ENCODE measurements at places on chromosomes 5 and 9.

- no peak overlapping the region for H3K4me3 ChIP-seq
- no peak overlapping the region for H3K27ac ChIP-seq
- peaks cover 3% of the 10 kb centered on the region for H3K27me3 ChIP-seq
Observed at GRCh38 chr9:116812231-116813030, 125.3 kb downstream of the TRIM32 start.

DNA sequence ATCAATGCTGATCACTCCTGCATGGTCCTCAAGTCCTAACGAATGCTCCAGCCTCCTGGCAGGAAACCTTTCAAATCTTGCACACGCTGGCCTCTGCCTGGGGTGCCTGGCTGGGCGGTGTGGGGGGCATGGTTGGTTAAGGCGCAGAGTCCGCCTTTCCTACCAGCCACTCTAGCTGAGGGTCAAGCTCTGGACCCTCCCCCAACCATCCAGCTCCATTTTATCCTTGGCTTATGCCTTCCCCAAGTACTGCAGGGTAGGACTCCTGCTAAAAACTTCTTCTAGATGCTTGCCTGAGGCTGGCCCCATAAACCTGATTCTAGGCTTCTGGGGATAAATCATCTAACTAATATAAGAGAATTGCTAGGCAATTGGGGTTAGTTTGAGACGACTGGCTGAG lies 808 bp upstream of the MVB12B start:
- peak overlapping the region; percentile 73 for H3K4me3 ChIP-seq
- no peak for ATAC-seq
- H3K27ac ChIP-seq = peak overlapping the region; percentile 72
- H3K36me3 ChIP-seq = no peaks in the 10 kb centered on the region

DNA sequence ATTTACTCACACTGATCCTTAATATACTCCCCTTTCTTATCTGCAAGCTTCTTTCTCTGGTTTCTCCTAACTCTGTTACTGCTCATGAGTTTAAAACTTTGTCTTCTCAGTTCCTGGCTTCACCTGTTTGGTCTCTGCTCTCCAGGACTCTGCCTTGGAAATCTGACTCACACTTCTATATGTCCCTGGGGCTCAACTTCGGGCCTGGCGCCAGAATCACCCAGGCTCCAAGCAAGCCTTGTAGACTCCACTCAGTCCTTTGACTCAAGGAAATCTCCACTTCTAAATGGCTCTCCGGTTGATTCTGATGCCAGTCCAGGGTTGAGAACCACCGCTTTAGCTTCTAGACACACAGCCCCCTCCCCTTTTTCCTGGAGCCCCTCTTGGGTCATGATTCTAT lies 57.8 kb downstream of the TMC1 start:
- no peaks in the 10 kb centered on the region for H3K27me3 ChIP-seq
- peak overlapping the region; percentile 5 for H3K27ac ChIP-seq
- no peak overlapping the region for H3K4me3 ChIP-seq
- ATAC-seq = no peak

- H3K27ac ChIP-seq = no peak overlapping the region
- no peak overlapping the region for H3K4me3 ChIP-seq
- peaks cover 6% of the 10 kb centered on the region for H3K4me1 ChIP-seq
- no peak for ATAC-seq
- H3K36me3 ChIP-seq = no peaks in the 10 kb centered on the region
Observed at GRCh38 chr5:133865113-133865512, 103.3 kb downstream of the C5orf15 start.

- no peak overlapping the region for H3K4me3 ChIP-seq
- no peaks in the 10 kb centered on the region for H3K4me1 ChIP-seq
- peaks cover 11% of the 10 kb centered on the region for H3K27me3 ChIP-seq
- no peaks in the 10 kb centered on the region for H3K36me3 ChIP-seq
Observed at GRCh38 chr5:170538696-170539586, 35.1 kb downstream of the KCNIP1 start.

- H3K4me3 ChIP-seq = no peak overlapping the region
- no peak overlapping the region for H3K27ac ChIP-seq
- H3K36me3 ChIP-seq = no peaks in the 10 kb centered on the region
- no peaks in the 10 kb centered on the region for H3K27me3 ChIP-seq
- ATAC-seq = no peak
Observed at GRCh38 chr5:45725537-45725936, 29.4 kb upstream of the HCN1 start.

DNA sequence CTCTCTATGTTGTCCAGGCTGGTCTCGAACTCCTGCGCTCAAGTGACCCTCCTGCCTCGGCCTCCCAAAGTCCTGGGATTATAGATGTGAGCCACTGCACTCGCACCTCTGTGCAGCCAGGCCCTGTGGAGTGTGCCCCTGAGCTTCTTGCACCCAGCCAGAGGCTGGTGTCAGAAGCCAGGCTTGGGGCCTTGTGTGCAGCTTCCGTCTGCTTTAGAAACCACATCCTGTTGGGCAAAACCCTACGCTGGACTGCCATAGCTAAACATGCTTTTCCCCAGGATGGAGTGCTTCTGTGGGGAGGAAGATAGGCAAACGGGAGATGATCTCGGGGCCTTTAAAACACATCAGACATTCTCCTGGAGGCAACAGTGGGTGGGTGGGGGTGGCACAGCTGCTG lies 40.1 kb downstream of the PRRT1B start:
- H3K27me3 ChIP-seq = no peaks in the 10 kb centered on the region
- peaks cover 89% of the 10 kb centered on the region for H3K36me3 ChIP-seq
- H3K4me3 ChIP-seq = peak overlapping the region; percentile 37
- ATAC-seq = peak; percentile 76
- H3K4me1 ChIP-seq = peaks cover 20% of the 10 kb centered on the region

GRCh38 chr9:95078511-95078910 lies 239.0 kb downstream of the FANCC start:
- no peak overlapping the region for H3K27ac ChIP-seq
- no peak for ATAC-seq
- no peaks in the 10 kb centered on the region for H3K36me3 ChIP-seq
- H3K4me3 ChIP-seq = no peak overlapping the region

- ATAC-seq = peak; percentile 93
- H3K27me3 ChIP-seq = peaks cover 50% of the 10 kb centered on the region
- H3K4me3 ChIP-seq = no peak overlapping the region
- H3K4me1 ChIP-seq = peaks cover 7% of the 10 kb centered on the region
Observed at GRCh38 chr5:54881286-54882005, 103.9 kb downstream of the ESM1 start.
